ENCODE measurements at places on chromosomes 1 and 21. TPM values are rescaled to one million over a fixed set of nuclear protein-coding genes. Genes with fewer than 3 reads are reported as not detected.

Gene CAMK1G
- total RNA-seq = not detected

Gene SPRR4
- not detected for total RNA-seq

- no peak for DNase-seq
Observed at GRCh38 chr1:224067621-224068457, 46.1 kb upstream of the FBXO28 start.

GRCh38 chr1:200131551-200132125, 104.1 kb downstream of the NR5A2 start:
- no peak for DNase-seq

GRCh38 chr1:182484067-182484466, 34.1 kb downstream of the RGSL1 start:
- no peak for DNase-seq

- DNase-seq = no peak
Observed at GRCh38 chr1:228096416-228097332, 6.5 kb downstream of the C1orf35 start.

All from thoracic aorta (tissue), 2 donors.